Left kidney (tissue), 8 donors: ENCODE measurements at places on chromosomes 1 and 21. TPM values are rescaled to one million over a fixed set of nuclear protein-coding genes. Genes with fewer than 3 reads are reported as not detected.

CACNA1E gene
- polyA plus RNA-seq = 0.63 TPM

GPA33 gene
- polyA plus RNA-seq = 1.1 TPM

CHRM3 gene
- polyA plus RNA-seq = 8.2 TPM

LYPD8 gene
- not detected for polyA plus RNA-seq

SYCP1 gene
- 0.90 TPM for polyA plus RNA-seq

RNU1-2 gene
- 1.9 TPM for polyA plus RNA-seq

GJB5 gene
- 0.20 TPM for polyA plus RNA-seq

FAM110D gene
- 0.63 TPM for polyA plus RNA-seq

PTPRC gene
- 4.6 TPM for polyA plus RNA-seq

MCL1 gene
- polyA plus RNA-seq = 200 TPM

HLX gene
- polyA plus RNA-seq = 5.3 TPM

RAB3GAP2 gene
- polyA plus RNA-seq = 39.6 TPM

DNA sequence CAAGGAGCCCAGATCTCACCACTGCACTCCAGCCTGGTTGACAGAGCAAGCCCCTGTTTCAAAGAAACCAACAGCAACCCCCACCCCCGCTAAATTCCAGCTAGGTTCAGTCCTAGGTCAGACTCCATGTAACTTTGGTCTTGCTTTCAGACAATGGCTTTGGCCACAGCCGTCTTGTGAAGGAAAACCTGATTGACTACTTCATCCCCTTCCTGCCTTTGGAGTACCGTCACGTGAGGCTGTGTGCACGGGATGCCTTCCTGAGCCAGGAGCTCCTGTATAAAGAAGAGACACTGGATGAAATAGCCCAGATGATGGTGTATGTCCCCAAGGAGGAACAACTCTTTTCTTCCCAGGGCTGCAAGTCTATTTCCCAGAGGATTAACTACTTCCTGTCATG is 12.9 kb downstream of the TOR3A start:
- no peak for DNase-seq

GRCh38 chr1:41619511-41620364 is 135.3 kb upstream of the EDN2 start:
- no peak for DNase-seq

- no peak for DNase-seq
These were observed 117.7 kb upstream of the SGIP1 start for GRCh38 chr1:66416295-66416694.

GRCh38 chr21:27156666-27157065 is 189.8 kb upstream of the ADAMTS5 start:
- no peak for DNase-seq

DNA sequence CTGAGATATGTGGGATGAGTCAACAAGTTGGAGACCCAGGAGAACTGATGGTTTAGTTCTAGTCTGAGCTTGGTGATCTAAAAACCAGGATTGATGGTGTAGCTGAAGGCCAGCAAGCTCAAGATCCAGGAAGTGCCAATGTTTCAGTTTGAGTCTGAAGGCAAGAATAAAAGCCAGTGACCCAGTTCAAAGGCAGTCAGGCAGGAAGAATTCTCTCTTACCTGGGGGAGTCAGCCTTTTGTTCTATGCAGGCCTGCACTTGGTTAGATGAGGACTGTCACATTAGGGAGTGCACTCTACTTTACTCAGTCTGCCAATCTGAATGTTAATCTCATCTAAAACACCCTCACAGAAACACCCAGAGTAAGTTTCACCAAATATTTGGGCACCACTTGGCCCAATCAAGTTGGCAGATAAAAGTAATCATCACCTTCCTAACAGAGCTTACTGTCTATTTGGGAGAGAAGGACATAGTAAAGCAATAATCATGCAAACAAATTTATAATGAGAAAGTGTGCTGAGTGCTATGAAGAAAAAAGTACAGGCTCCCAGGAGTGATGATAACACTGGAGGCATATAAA is 63.4 kb downstream of the TSEN15 start:
- peak; percentile 20 for DNase-seq

- DNase-seq = no peak
These were observed 28.6 kb upstream of the IFNGR2 start for GRCh38 chr21:33374450-33375096.

DNA sequence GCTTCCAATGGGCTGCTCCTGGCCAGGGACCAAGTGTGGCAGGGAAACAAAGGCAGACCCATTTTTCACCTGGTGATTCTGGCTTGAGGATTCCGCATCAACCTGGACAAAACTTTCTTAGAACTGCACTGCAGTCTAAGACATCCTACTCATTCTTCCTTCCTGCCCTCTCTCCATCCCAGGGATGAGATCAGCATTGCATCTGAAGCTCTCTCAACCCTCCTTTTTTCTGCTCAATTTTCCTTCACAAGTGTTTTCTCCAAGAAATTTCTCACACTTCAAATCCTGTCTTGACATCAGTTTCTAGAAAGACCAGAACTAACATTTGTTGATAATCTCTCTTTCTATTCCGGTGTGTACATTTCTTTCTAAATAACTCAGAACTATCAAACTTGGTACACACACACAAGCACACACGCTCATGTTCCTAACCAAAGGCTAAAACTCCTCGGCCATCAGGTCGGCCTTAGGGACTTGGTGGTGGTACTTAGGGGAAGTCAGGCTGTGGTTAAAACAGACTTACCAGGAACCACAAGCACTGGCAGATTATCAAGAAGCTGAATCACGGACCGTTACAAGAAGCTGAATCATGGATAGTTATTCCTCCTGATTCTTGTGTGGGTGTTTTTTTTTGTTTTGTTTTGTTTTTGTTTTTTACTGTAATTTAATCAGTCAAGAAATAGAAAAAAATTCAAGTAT is 21.0 kb upstream of the CXADR start:
- DNase-seq = no peak

DNA sequence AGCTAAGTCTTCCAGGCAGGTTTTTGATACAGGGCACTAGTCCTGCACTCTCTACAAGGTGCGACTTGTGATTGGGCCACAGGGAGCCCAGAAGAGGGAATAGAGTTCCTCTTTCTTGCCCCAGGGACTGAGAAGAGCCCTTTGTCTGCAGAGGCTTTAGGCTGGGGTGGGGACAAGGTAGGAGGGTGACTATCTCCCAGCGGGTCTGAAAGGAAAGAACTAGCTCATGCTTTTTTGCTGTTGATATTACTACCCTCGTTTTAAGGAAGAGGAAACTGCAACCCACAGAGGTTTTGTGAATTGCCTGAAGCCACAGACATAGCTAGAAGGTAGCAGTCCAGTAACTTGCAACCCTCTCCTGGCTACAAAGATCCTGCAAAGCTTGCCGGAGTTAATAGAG is 615.2 kb downstream of the MATN1 start:
- no peak for DNase-seq

- DNase-seq = no peak
These were observed 68.9 kb downstream of the CCDC185 start for GRCh38 chr1:223462047-223462630.

DNA sequence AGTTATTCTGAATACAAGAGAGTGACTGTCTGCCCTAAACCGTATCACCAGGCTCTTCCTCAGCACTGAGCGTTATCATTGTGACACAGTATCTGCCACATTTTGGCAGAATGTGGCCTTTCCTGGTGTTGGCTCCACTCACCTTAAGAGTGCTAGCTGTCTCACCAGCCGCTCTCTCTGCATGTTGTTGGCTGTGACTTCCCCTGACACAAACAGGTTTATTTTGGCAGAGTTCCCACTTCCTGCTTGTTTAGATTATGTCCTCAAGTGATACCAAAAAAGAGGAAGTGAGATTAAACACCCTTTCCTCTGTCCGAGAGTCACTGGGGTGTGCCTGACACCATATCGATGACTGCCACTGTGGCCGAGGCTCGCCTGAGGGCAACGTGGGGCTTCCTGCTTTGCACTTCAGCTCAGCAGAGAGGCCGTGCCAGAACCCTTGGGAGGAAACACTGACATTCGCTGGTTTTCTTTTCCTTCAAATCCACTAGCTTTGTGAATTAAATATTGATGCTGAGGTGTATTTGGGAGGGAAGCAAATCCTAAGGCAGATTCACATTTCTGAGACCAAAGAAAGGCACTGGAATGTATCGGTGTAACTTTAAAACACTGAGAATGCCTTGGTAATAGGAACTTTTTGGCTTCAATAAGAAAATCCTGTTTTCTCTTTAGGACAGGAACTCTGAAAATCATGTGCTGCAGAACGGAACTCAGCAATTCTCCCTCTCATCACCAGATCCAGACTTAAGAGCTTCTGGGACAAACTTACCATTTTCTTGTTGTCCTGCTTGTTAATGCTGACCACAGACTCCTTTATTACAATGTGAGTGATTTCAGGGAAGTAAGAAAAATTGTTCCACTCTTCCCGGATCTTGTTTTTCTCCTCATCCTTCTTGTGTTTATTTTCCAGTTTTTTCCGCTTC is 102.1 kb downstream of the JAK1 start:
- DNase-seq = peak; percentile 22

- no peak for DNase-seq
These were observed 20.6 kb upstream of the KIF21B start for GRCh38 chr1:201044119-201044518.

- no peak for DNase-seq
These were observed 97.1 kb downstream of the AK5 start for GRCh38 chr1:77378723-77379535.

- DNase-seq = no peak
These were observed 153.9 kb downstream of the FMN2 start for GRCh38 chr1:240245629-240246020.

DNA sequence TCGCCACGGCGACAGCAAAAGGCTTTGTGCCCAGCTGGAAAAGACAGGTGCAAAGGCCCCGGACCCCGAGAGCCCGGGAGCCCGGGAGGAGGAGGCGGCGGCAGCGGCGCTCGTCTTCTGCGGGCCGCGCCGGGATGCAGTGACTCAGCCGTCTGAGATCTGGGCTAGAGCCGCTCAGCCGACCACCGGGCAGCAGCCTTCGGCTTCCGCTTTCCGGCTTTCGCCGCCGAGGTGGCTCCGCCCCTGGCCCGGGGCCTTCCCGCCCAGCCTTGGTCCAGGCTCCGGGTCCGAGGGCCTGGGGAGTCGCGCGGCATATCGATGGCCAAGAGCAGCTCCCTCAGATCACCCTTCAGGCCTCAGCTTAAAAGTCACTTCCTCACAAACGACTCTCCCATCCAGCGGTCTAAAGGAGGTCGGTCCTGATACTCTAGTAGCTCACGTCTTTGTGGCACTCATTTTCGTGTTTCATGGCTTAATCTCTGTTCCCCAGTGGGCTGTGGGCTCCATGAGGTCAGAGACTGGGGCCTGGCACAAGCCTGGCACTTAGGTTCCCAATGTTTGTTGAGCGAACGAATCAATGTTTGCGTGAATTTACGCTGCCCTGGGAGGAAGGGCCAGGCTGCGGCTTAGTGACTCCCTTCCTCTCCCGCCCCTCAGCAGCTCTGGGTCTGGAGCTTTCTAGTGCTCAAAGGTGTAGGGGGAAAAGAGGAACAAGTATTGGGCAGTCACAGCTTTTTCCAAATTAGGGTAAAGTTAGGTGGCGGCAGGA is at the start of gene PHTF1:
PHTF1 (minus strand) TSS at position 154 of the 769 bp plus-strand sequence. CDS start 783 bp downstream, outside the sequence.
- DNase-seq = peak; percentile 63

DNA sequence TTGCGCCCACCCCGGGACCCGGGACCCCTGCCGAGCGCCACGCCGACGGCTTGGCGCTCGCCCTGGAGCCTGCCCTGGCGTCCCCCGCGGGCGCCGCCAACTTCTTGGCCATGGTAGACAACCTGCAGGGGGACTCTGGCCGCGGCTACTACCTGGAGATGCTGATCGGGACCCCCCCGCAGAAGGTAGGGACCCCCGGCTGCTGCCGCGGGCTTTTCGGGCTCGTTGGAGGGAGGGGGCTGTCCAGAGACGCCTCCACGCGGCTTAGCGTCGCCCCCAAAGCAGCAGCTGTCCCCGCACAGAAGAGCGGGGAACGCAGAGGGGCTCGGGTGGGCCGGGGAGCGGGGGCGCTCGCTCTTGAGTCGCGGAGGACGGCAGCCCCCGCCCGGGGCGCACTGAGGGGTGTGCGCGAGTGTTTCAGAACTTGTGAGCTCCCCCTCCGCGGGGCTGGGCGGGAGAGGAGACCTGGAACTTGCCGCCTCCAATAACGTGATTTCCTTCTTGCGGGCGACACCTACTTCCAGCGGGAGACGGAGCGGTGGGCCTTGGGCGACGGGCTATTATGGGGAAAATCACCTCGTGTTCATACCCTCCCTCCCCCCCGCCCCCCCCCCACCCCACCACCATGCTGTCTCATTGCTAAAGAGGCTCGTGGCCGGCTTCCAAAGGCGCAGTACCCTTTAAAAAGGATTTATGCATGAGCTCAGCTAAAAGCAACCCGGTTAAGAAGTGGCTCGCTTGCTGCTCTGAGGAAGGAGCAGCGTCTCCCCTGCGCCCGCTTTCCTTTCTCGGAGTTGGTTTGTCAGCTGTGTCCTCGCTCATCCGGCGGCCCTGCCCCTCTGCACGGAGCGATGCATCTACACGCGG is 664 bp downstream of the BACE2 start:
- DNase-seq = peak; percentile 57

GRCh38 chr1:76425201-76426145 is 350.9 kb downstream of the ST6GALNAC3 start:
- no peak for DNase-seq

DNA sequence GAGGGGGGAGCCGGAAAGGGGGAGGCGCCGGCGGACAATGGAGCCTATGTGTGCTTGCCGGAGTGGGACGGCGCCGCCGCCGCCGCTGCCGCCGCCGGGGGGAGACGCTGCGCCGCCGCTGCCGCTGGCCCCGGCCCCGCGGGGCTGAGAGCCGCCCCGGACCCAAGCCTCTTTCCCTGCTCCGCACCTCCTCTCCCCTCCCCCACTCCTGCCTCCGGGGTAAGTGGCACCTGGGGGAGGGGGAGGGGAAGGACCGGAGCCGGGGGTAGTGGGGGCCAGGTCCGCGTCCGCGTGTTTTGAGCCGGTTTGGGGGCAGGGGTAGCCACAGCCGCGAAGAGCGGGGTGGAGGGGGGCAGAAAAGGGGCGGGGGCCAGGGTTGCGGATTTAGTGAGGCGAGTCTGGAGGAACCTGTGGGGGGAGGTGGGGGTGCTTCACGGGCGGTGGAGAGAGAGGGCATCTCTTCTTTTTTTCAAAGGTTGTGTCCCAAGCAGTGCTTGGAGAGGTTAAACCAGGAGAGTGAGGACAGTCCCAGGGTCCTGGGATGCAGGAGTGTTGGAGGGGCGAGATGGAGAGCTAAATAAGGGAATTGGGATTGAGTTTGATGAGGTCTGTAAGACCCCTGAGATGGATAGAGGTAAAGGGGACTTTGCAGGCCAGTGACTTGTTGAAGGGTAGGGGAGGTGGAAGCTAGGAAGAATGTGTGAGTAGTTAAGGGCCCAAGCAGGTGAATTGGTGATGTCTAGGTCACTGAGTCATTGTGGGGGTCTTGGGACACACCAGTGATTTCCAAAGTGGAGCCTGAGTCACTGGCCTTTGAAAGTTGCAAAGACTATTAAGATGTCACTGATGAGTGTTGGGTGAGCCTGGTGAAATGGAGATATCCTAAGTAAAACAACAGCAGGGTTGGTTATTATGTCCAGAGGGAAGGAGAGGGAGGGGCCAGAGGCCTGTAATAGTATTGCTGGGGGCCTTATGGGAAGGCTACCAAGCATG is 59.1 kb downstream of the BCL9 start:
- DNase-seq = peak; percentile 30

GRCh38 chr1:219639876-219640577 is 27.1 kb upstream of the ZC3H11B start:
- DNase-seq = no peak
